NAMALWA (cell line): ENCODE measurements at places on chromosomes 4 and X.

- DNase-seq, result no peak
Observed at GRCh38 chr4:60241866-60242265, 958.3 kb upstream of the ADGRL3 start.

- DNase-seq, result no peak
Observed at GRCh38 chrX:109390556-109390955, 91.3 kb downstream of the GUCY2F start.

DNA sequence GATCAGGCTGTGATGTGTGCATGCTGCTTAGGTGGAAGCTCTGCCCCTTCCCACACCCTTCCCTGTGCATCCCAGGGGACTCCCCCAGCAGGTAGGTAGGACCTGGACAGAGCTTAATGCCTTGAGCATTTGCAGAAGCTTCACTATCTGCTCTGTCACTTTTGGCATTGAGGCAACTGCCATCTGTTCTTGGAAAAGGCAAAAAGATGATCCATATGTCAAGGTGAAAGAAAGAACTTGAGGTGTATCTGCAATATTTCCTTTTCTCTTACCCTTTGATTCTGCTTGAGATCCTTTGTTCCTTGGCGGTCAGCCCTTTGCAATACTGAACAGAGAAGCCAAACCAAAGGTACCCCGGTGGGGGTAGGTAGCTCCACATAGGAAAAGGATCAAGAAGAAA lies 37.1 kb upstream of the TBC1D9 start:
- no peak for DNase-seq

DNA sequence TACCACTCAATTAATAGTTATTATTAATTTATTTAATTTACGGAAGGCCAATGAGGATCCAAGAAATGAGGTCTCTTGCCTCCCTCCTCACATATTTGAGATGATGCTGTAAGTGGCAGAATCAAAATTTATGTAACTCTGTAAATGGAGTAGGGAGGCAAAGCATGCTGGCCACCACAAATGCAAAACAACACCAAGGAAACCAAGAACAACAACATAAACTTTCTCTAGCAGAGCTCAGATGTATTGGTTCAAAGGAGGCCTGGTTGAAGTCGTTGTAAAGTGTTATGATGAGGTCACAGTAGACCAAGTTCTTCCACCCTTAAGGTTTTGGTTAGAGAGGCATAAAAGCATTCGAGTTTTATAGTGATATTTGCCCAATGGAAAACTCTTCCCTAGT lies 194.8 kb upstream of the FAT1 start:
- no peak for DNase-seq

DNA sequence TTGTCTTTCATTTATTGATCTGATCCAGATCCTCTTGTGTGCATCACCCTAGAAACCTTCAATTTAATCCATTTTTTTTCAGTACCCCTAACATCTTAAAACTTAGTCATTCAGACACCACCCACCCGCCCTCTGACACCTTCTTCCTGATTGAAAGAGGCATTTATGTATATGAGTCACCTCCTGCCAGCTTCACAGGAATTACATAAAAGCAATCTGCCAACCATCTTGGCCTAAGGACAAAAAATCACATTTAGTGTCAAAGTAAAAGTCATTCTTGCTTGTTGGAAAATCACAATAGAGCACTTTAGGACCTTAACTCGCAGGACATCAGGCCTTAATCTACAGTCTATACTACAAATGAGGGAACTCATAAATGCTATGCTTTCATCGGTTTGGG lies 52.1 kb downstream of the NDST3 start:
- no peak for DNase-seq

DNA sequence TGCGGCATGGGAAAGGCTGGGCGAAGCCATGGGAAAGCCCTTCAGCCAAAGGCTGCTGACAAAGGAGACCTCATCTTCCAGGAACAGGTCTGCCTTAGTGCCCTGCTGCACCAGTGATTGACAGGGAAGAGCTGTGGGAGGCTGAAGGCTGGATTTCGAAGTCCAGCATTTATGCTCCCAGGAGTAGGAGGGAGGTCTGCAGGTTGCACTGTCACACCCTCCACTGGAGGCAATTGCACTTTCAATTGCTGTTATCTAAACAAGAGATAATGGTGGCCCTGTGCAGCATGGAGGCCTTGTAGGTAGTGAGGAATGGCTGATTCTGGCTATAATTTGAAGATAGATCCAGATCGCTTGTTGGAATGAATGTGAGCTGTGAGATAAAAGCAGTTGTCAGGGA lies 43.7 kb downstream of the FAM114A1 start:
- no peak for DNase-seq

GRCh38 chr4:171715973-171716372 lies 97.2 kb upstream of the GALNTL6 start:
- DNase-seq, result no peak

GRCh38 chrX:630612-631496 lies at the start of gene SHOX:
SHOX (plus strand) TSS chrX:630791; CDS start chrX:630898, 107 bp downstream.
- DNase-seq, result no peak

DNA sequence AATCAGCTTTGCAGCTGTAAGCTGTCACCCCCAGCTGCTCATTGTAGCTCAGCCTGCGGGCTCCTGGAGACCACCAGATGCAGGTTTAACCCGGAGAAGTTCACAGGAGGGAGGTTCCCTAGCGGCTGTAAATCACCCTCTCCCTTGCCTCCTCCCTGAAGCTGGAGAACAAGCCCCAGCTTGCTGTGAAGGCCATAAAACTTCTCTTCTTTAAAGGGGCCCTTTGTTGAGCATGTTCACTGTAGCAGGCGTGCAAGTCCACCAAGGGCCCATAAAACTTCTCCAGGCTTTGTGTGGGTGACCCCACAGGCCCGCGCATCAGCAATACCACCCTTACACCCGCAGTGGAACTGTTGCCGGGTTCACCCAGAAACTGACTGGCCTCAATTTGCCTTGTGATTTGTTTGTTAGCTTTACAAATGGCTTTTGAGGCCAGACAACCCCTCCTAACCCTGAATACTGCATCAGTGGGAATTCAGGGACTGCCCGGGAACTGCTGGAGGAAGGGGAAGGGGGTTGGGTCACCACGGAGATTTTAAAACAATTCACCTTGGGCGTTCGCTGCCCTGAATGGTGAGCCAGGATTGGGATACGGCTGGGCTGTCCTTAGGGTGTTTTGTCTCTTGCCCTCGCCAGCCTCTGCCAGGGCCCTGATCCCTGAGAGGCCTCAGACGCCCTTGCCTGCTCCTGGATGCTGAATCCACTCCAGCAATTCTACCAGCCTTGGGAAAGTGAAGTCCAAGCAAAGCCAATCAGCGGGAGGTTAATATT lies 49.5 kb upstream of the ATP6AP2 start:
- no peak for DNase-seq

- DNase-seq, result no peak
Observed at GRCh38 chr4:3443750-3444309, 2.1 kb downstream of the HGFAC start.

- no peak for DNase-seq
Observed at GRCh38 chr4:177640864-177641263, 198.6 kb upstream of the AGA start.

DNA sequence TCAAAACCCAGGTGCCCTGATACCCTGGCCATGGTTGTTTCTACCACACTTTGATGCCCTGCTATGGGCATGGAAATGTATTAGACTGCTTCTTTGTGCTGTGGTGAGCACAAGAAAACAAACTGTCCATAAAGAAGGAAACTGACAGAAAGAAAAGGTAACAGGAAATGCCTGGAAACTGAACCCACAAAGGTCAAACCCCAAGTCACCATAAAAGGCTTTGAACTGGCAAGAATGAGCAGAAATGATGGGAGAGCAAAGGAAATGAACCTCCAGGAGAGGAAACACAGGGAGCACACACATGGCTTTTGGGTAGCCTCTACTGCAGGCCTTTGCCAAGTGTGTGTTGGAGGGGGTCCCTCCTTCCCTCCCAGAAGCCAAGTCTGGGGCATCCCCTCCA lies 35.0 kb downstream of the LHFPL1 start:
- DNase-seq, result no peak

DNA sequence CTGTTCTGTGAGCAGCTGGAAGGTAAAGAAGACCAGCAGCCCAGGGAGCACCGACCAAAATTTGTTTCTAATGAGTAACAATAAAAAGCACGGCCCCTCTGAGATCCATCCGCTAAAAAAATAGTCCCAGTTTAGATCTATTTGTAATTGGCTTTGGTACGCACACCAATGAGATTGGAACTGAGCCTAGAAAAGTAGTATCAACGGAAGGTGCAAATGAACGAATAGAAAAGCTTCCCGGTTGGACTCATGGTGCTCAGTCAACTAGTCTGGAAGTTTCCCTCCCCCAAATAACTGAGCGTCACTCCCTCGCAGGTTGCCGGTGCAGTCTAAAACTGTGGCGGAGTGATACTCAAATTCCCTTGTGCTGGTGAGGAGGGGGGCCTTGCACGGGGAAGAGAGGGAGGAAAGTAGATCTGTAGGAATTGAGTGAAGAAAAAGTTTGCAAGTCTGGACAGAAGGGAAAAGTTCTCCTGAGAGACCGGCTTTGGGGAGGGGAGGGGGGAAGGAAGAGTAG lies at the start of gene COL4A5:
TSS of gene COL4A5 (plus strand) at position 413 of the 517 bp plus-strand sequence. CDS start 288 bp downstream, outside the sequence.
- DNase-seq, result no peak

GRCh38 chr4:110955748-110956147 lies 332.9 kb upstream of the PITX2 start:
- no peak for DNase-seq

DNA sequence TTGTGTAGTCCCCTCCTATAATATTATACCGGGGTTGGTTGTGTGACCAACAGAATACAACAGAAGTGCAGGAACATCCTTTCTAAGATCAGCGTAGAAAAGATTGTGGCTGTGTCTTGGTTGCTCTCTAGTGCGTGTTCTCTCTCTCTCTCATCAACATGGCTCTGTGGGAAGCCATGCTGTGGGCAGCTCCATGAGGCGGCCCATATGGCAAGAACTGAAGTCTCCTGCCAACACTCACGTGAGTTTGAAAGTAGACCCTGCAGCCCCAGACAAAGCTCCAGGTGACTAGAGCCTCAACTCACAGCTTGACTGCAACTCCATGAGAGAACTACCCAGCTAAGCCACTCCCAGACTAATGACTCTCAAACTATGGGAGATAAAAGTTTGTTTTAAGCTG lies 118.7 kb downstream of the TSPAN5 start:
- DNase-seq, result no peak

DNA sequence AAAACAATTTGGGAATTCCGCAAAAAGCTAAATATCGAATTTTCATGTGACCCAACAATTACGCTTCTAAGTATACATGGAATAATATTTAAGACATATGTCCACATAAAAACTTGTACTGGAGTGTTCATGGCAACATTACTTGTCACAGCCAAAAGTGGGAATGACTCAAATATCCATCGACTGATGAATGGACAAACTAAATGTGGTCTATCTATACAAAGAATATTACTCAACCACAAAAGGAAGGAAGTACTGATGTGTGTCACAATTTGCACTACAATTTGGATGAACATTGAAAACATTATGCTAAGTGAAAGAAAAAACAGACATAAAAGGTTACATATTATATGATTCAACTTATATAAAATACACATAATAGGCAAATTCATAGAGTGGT lies 71.9 kb downstream of the AFF2 start:
- DNase-seq, result no peak

DNA sequence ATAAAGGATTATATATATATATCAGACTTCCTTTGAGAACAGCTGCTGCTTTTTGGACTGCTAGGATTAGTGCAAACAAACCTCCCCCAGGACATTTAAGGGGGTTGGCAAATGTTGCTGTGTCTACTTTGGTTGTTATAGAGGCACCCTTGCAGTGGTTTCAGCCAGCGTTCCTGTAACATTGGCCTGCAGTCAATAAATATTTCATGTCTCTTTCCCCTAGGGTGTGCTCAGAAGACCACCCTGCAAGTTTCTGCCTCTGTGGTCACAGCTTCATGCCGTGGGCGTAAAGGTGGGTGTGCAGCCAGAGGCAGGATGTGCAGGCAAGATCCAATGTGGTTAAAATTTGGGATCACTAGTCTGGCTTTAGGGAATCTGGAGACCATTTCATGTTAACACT lies 28.9 kb downstream of the FGF5 start:
- DNase-seq, result no peak

GRCh38 chr4:114615435-114615834 lies 16.8 kb downstream of the UGT8 start:
- DNase-seq, result no peak

DNA sequence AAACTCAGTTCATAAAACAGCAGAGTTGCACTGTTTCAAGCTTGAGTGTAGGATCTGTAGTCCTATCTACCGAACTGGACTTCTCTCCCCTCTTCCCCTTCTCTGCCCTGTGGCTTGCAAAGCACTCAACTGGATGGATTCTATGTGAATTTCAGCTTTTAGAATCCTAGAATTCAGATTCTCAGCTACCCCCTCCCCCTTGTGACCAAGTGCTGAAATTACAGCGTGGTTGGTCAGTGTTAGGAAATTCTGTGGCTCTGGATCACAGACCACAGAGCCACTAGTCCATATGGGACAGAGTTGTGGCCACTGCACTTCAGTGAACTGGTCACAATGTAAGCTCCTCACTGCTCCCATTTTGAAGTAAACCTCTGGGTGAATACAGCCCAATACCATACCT lies 64.6 kb upstream of the TRPC5 start:
- peak; percentile 19 for DNase-seq

- DNase-seq, result no peak
Observed at GRCh38 chrX:150406596-150406995, 43.5 kb downstream of the MAMLD1 start.

DNA sequence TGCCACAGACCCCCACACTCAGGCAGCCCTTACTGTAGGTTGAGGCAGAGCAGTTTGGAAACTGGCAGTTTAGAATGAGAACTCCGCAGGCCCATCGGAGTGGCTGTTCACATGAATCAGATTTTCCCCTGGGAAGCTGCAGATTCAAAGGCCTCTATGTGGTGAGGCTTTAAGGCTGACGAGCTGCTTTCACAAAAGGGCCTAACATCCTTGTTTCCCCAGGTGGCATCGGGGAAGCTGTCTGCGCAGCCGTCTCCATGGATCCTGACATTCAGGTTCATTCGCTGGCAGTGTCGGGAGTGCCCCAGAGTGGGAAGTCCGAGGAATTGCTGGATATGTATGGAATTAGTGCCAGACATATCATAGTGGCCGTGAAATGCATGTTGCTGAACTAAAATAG lies 33.7 kb downstream of the TKTL1 start:
- no peak for DNase-seq

DNA sequence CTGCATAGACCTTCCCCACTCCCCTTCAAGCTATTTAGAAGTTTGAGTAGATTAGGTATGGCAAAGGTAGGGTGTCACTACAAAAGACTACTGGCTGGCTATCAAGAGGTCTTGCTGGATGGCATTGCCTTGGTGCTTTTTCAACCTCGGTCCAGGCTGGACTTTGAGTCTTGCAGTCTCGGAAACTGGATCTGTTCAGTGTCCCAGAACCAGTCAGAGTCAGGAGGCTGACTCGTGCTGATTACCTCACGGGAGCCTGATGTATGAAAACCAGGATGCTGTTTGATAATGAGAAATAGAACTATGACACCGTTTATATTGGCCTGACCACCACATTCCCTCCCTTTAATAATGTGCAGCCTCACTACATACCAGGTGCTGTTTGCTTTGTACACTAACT lies 2.7 kb upstream of the PHKA1 start:
- no peak for DNase-seq

- peak; percentile 24 for DNase-seq
Observed at GRCh38 chr4:165060938-165061337, 7.3 kb downstream of the TRIM75 start.
